Activated CD4-positive, alpha-beta T cell treated with anti-CD3 and anti-CD28 coated beads, Interleukin-2, Interleukin-4, amounts not matched to agents 100 ng/mL and 50 ng/mL, durations not matched to agents 16 hours and 8 hours (primary cell): ENCODE measurements at places on chromosomes 11 and 22.

DNA sequence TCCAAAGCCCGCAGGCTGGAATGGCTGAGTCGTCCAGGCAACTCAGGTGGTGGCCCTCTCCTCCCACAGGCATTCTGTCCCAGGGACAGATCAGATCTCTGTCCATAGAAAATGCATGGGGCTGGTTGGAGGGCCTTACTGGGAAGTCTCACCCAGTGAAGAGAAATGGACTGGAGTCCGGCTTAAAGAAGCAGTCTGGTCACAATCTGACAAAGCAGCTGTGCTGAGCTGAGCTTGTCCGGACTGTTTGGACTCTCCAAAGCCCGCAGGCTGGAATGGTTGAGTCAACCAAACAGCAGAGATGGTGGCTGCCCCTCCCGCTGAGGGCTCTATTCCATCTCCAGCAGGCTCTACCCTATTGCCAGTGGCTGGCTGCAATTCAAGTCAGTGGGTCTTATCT lies 14.4 kb upstream of the DEPDC7 start:
- DNase-seq, result no peak

- DNase-seq, result no peak
Measured at GRCh38 chr22:23103199-23103954, 33.1 kb downstream of the GNAZ start.

DNA sequence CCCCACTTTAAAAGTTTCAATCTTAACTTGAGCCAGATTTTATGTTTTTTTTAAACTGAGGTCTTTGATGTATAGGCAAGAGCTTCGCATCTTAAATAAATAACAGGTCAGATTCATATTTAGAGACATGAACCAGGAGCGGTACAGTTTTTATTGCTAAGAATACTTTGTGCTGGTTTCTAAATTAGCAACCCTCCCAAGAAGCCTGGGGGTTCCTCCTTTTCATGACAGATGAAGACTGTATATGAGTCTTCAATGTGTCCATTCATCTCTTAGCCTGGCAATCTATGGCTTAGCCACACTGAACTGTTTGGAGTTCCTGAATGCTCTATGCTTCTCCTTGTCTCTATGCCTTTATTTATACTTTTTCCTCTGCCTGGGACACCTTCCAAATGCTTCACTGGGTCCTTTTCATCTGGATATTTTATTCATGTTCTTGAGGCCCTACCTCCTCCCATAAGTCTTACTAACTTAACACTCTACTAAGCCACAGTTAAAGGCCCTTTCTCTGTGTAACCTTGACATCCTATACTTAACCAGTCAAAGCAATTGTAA lies 338.6 kb downstream of the INSC start:
- no peak for DNase-seq

DNA sequence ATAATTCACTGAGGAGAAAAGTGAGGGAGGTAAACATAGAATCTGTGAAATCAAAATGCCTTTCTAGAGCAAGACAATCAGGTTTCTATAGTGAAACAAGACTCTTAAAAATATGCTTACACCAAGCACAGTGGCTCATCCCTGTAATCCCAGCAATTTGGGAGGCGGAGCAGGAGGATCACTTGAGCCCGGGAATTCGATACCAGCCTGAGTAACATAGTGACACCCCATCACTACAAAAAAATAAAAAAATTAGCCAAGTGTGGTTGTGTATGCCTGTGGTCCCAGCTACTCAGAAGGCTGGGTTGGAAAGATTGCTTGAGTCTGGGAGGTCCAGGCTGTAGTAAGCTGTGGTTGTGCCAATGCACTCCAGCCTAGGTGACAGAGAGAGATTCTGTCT lies 43.2 kb upstream of the ME3 start:
- no peak for DNase-seq

GRCh38 chr11:134687548-134687947 lies 275.5 kb upstream of the B3GAT1 start:
- DNase-seq, result no peak

DNA sequence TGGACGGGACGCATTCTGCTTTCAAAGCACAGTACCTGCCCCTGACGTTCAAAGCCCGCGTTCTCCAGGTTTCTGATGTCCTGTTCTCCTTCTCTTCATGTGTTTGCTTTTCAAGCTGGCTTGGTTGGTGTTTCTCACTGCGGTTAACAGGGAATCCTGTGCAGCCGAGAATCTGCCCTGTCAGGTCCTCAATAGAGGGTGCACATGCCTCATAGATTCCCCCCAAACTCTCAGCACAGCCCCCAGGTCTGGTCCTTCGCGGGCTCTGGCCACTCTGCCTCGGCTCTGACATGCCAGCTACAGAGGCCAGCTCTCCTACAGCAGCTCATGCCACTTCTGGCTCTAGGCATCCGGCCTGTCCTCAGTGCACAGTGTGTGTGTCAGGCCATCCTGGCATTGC lies 1343.8 kb downstream of the TBC1D22A start:
- no peak for DNase-seq

- peak; percentile 87 for DNase-seq
Measured at GRCh38 chr22:36860821-36861659, at the start of gene NCF4. Gene NCF4, plus strand, starts transcription at chr22:36861006. Its CDS starts 166 bp downstream, at chr22:36861172.

- no peak for DNase-seq
Measured at GRCh38 chr11:65036931-65037330, 4.1 kb upstream of the SAC3D1 start.

DNA sequence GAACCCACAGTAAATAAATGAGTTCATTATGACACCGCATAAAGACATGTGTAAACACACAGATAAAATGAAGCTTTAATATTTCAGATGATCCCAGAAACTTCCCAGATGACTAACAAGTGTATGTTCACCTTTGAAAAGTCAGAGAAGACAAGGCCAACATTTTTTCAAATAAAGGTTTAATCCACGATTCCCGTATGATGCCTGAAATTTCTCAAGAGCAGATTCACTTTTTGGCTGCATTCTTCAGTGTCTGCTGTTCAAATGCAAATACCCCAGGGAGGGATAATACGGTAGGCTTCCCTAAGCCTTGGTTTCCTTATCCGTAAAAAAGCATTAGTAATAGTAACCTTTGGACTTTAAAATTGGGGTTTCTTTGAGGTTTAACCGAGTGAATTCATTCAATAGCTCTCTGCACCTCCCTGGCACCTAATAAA lies 62.5 kb downstream of the SYTL2 start:
- DNase-seq, result no peak

- DNase-seq, result no peak
Measured at GRCh38 chr11:61698173-61698948, 18.2 kb downstream of the DAGLA start.

GRCh38 chr11:98740321-98740720 lies 280.4 kb upstream of the CNTN5 start:
- no peak for DNase-seq

GRCh38 chr11:122103321-122103720 lies 12.7 kb downstream of the BLID start:
- no peak for DNase-seq

GRCh38 chr22:49855251-49855911 lies 1.7 kb downstream of the ZBED4 start:
- no peak for DNase-seq

GRCh38 chr11:62601122-62601371 lies 618 bp downstream of the MTA2 start:
- DNase-seq, result peak; percentile 58
